Amygdala (tissue), 56 donors: ENCODE measurements at places on chromosomes 1 and 21.
A peak's percentile ranks its signal among the peaks of the same experiment; 100 is the strongest.

- no peak for DNase-seq
Measured at GRCh38 chr1:67874501-67875111, 41.3 kb upstream of the GNG12 start.

GRCh38 chr1:39270368-39270767, 65.9 kb downstream of the MACF1 start:
- no peak for DNase-seq

DNA sequence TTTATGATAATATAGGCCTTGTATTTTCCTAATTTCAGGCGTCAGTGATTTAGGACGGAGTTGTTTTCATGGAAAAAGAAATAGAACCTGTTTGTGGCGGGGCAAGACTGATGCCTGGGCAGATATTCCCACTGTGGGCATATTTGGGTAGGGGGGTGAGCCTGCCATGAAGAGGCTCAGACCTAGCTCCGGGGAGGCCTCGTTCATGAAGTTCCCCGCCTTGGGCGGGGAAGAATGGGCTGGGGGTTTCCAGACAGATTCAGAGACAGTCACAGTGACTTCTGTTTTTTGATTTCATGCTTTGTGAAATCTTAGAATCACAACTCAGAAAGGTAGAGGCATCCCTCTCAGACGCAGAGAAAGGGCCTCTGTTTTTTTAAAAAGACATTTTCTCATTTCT, 36.1 kb downstream of the RUNX3 start:
- DNase-seq = no peak

GRCh38 chr1:210364479-210364878, 35.8 kb downstream of the HHAT start:
- DNase-seq = peak; percentile 33

- DNase-seq = no peak
Measured at GRCh38 chr1:218809061-218809460, 364.6 kb upstream of the LYPLAL1 start.

- peak; percentile 91 for DNase-seq
Measured at GRCh38 chr1:40316595-40317393, at the start of gene COL9A2. COL9A2 (minus strand) TSS chr1:40317286; CDS start chr1:40317197, 89 bp downstream.

- DNase-seq = no peak
Measured at GRCh38 chr1:232912845-232913580, 37.4 kb upstream of the NTPCR start.

DNA sequence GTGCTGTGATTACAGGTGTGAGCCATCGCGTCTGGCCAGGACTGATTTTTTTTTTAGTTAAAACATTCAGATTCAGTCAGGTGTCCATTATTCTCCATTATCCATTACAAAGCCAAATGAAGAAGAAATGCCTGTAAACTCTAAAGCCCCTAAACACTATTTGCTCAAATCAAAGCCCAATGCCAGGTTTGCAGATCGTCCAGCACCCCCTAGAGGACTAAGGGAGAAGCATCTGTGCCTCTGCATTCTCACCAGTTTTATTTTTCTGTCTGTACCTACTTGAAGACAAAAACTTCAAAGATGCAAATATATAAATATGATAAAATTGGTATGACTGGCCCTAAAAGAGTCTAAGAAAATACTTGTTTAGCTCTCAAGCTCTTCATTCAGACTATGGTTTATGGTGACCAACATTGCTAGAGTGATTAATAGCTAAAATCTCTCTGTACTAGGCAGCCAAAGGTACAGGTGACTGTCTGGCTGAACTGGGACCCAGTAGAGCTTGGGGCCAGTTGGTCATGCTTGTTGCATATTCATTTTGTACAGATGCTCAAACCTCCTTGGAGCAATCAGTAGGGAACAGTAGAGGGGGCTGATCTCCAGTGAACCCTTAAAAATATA, 138.4 kb downstream of the SYT2 start:
- DNase-seq = no peak

- DNase-seq = no peak
Measured at GRCh38 chr1:9059891-9060744, 9.3 kb downstream of the SLC2A5 start.

GRCh38 chr1:226626577-226626956, 78.0 kb downstream of the STUM start:
- DNase-seq = peak; percentile 30

DNA sequence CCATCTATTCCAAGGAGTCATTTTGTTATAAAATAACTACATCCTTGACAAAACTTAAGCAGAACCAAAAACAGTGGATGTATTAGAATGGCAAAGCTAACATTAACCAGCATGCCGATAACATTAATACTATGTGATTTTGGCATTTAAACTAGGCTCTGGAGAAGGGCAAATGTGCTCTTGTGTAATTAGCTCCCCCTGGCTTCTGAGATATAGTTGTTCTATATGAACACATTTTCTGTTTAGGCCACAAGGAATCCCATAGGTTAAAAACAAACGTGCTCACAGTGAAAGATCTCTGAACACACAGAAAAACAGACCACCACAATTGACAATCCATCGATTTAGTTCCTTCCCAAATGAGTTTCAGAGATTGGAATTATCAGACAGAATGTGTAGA, 57.4 kb upstream of the TARS2 start:
- no peak for DNase-seq

GRCh38 chr1:178238722-178239510, 145.0 kb downstream of the RASAL2 start:
- DNase-seq = no peak

- DNase-seq = peak; percentile 44
Measured at GRCh38 chr1:54335011-54335754, 71.0 kb downstream of the SSBP3 start.

DNA sequence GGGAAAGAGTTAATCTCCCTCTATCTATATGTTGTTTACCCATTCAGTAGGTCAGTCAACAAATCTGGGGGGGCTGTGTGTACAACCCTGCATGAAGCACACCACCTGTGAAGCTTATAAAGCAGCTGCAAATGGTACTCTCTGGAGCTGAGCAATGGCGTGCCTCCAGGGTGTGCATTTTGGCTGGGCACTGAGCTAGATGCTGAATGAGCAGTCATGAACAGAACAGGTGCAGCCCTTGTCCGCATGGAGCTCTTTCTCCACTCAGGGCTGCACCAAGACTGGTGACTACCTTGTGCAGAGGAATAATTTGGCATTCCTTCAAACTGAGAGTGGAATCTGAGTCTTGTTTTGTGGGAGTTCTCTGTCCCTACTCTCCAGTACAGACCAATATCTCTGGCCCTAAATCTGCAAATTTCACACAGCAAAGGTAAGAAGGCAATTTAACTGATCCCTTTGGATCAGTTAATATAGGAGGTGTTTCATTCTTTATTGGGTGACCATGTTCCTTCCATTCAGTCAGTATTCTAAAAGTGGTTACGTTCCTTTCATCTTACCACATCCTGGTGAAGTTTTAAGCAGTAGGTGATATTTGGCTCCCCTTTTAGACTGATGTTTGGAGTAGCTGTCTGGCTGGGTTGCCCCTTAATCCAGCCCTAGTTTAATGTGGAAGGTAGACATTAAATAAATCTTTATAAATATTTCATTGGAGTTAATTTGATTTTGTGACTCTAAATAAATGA, 76.0 kb downstream of the GPR88 start:
- DNase-seq = no peak

- DNase-seq = no peak
Measured at GRCh38 chr21:38986406-38986805, 180.7 kb downstream of the ETS2 start.

DNA sequence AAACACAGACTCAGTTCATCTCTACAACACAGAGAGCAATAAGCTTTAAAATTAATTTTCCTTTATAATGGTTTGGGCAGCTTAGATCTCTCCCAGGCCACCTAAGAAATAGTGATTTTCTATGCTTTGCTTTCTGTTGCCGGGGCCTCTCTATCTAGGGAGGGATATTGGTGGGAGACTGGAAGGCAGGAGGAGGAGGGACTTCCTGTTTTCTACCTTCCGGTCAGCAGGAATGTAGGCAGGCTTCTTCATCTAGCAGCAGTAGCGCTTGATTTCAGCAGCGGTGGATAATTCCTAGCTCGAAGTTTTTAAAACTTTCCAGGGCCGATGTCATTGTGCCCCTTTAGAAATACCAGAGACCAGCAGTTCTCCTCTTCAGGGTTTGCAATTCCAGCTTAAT, 5.1 kb upstream of the DESI2 start:
- no peak for DNase-seq
